ENCODE measurements at places on chromosomes 13 and 19. TPM values are rescaled to one million over a fixed set of nuclear protein-coding genes. Genes with fewer than 3 reads are reported as not detected.

Gene LENG8
- 64.3 TPM for total RNA-seq

Gene KRTDAP
- total RNA-seq: 4.6 TPM

Gene TTYH1
- total RNA-seq: not detected

Gene GPR183
- 5.2 TPM for total RNA-seq

DNA sequence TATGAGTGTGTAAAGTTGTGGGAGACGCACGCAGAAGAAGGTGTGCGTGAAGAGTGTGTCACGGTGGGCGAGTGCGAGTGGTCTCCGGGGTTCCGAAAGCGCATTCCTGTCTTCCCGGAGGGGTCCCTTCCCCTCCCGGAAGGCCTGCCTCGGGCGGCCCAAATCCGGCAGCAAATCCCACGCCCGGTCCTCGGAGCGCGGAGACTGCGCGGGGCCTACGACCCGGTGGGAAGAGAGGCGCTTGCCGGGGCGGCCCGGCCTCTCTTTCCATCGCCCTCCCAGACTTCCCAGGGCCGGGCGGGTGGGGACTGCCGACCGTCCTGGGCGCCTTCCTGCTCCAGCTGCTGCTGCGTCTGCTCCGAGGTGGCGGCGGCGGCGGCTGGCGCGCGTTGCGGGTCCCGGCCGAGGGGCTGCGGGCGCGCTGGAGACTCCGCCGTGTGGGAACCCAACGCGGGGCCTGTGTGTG, 2.1 kb downstream of the ZIC5 start:
- H3K4me3 ChIP-seq: no peak overlapping the region
- no peak for DNase-seq
- H3K36me3 ChIP-seq: no peaks in the 10 kb centered on the region
- peaks cover 47% of the 10 kb centered on the region for H3K4me1 ChIP-seq

GRCh38 chr13:96091164-96092117, 1.5 kb downstream of the HS6ST3 start:
- no peak overlapping the region for H3K27ac ChIP-seq
- DNase-seq: no peak
- peaks cover 21% of the 10 kb centered on the region for H3K4me1 ChIP-seq
- H3K4me3 ChIP-seq: peak overlapping the region; percentile 50
- H3K27me3 ChIP-seq: peaks cover 3% of the 10 kb centered on the region
